ENCODE measurements at places on chromosomes 2 and 18. TPM values are rescaled to one million over a fixed set of nuclear protein-coding genes. Genes with fewer than 3 reads are reported as not detected.

The FHOD3 gene
- total RNA-seq, result not detected

The ATP8B1 gene
- 4.0 TPM for total RNA-seq

- H3K4me1 ChIP-seq, result no peaks in the 10 kb centered on the region
- no peak for DNase-seq
- H3K27me3 ChIP-seq, result peaks cover 24% of the 10 kb centered on the region
- no peak overlapping the region for H3K27ac ChIP-seq
- no peak overlapping the region for H3K4me3 ChIP-seq
These were observed 6.9 kb downstream of the CD8A start for GRCh38 chr2:86783615-86784339.

DNA sequence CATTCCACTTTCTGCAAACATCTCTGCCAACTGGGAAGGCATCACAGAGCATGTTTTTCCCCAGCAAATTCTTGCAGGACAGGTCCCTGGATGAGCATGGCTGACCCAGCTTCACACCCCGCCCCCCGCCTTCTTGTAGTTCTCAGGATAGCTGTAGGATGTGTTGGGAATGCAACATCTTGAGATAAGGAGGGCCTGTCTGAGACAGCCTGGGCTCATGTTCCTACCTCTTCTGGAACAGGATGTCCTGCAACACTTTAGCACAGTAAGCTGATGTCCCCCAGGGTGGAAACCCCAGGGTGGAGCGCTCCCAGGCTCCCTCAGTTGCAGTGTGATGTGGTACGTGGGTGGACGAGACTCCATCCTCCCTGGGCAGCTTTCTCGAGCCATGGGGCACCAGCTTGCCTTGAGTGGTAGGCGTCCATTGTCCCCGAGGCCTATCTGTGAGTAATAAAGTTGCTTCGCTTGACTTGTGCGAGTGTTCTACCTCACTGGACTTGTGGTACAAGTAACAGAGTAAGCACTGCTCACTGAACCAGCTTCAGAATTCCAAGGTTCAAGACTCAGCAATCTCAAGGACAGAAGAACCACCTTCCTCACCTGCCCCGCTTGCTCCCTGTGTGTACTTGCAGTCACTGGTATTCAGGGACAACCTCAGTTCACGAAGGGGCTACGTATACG lies 48.6 kb downstream of the EMX1 start:
- no peak for DNase-seq
- H3K4me3 ChIP-seq, result no peak overlapping the region
- no peak overlapping the region for H3K27ac ChIP-seq

- H3K36me3 ChIP-seq, result peaks cover 10% of the 10 kb centered on the region
- peaks cover 99% of the 10 kb centered on the region for H3K4me1 ChIP-seq
- peak overlapping the region; percentile 53 for H3K4me3 ChIP-seq
- H3K27ac ChIP-seq, result peak overlapping the region; percentile 74
These were observed 8.1 kb downstream of the SMAD7 start for GRCh38 chr18:48942554-48943261.

GRCh38 chr2:4882421-4882820 lies 809.8 kb upstream of the SOX11 start:
- no peak overlapping the region for H3K4me3 ChIP-seq
- no peaks in the 10 kb centered on the region for H3K4me1 ChIP-seq
- H3K36me3 ChIP-seq, result no peaks in the 10 kb centered on the region
- H3K27ac ChIP-seq, result no peak overlapping the region

- H3K36me3 ChIP-seq, result no peaks in the 10 kb centered on the region
- DNase-seq, result no peak
- H3K4me3 ChIP-seq, result no peak overlapping the region
- H3K4me1 ChIP-seq, result peaks cover 30% of the 10 kb centered on the region
- H3K27ac ChIP-seq, result no peak overlapping the region
These were observed 125.9 kb upstream of the SMAD7 start for GRCh38 chr18:49076654-49077166.

The ICOS gene
- not detected for total RNA-seq

- DNase-seq, result peak; percentile 52
- H3K36me3 ChIP-seq, result 0 out of 2 replicates have a peak, but pooled peaks cover 1% of the 10 kb centered on the region
- peaks cover 44% of the 10 kb centered on the region for H3K4me1 ChIP-seq
- peak overlapping the region; percentile 79 for H3K27ac ChIP-seq
These were observed 845 bp downstream of the CFAP210 start for GRCh38 chr2:169693360-169693759.

DNA sequence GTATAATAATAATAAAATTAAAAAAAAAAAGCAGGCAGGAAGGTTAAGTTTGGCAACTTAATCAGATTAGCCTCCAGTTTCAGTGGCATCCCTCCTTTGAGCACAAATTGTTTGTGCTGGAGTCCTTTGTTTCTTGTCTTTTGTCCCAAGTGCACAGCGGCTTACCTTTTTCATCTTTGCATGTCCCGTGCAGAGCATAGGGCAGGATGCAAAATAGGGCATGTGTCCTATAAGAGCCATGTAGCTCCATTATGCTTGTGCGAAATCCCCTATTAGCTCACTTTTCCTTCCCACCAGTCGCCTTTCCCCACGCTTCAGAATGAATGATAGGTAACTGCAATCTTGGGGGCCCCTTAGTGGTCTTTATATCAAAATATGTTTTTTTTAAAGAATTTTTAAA lies 216.8 kb downstream of the TSN start:
- H3K4me1 ChIP-seq, result no peaks in the 10 kb centered on the region
- no peaks in the 10 kb centered on the region for H3K36me3 ChIP-seq
- H3K4me3 ChIP-seq, result no peak overlapping the region
- no peak for DNase-seq
- H3K27ac ChIP-seq, result no peak overlapping the region
- H3K27me3 ChIP-seq, result peaks cover 9% of the 10 kb centered on the region

The TUBA3E gene
- total RNA-seq, result not detected

The GALNT14 gene
- not detected for total RNA-seq

GRCh38 chr2:68789603-68790002 lies 55.0 kb downstream of the ARHGAP25 start:
- H3K27ac ChIP-seq, result no peak overlapping the region
- H3K4me3 ChIP-seq, result no peak overlapping the region
- H3K27me3 ChIP-seq, result peaks cover 47% of the 10 kb centered on the region

- H3K4me1 ChIP-seq, result peaks cover 67% of the 10 kb centered on the region
- H3K27ac ChIP-seq, result peak overlapping the region; percentile 86
- no peaks in the 10 kb centered on the region for H3K27me3 ChIP-seq
- DNase-seq, result peak; percentile 95
- H3K36me3 ChIP-seq, result no peaks in the 10 kb centered on the region
These were observed 20.3 kb downstream of the RALB start for GRCh38 chr2:120272763-120273481.

GRCh38 chr18:31030574-31031278 lies 11.8 kb downstream of the DSC3 start:
- no peak overlapping the region for H3K27ac ChIP-seq
- H3K4me1 ChIP-seq, result no peaks in the 10 kb centered on the region
- no peak overlapping the region for H3K4me3 ChIP-seq
- H3K36me3 ChIP-seq, result no peaks in the 10 kb centered on the region

DNA sequence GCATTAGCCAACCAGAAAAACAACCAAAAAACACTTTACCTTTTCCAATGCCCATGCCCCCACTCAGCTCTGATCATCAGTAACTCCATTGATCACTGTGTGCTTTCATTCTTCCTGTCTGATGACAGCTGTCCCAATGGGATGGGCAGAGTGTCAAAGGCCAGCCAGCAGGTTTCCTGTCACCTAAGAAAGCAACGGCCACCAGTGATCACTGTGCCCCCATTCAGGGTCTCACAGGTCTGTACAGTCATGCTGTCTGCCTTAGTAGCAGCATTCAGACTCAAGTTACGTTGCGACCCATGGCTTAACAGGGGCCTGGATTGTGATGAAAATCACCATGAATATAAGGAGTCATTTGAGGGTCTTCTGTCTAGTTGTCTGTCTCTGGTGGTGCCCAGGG lies 184.5 kb downstream of the MGAT5 start:
- DNase-seq, result no peak
- H3K4me3 ChIP-seq, result no peak overlapping the region
- H3K4me1 ChIP-seq, result peaks cover 32% of the 10 kb centered on the region
- H3K27me3 ChIP-seq, result no peaks in the 10 kb centered on the region
- peaks cover 61% of the 10 kb centered on the region for H3K36me3 ChIP-seq

- H3K4me3 ChIP-seq, result no peak overlapping the region
- DNase-seq, result no peak
- H3K36me3 ChIP-seq, result no peaks in the 10 kb centered on the region
- no peaks in the 10 kb centered on the region for H3K4me1 ChIP-seq
- H3K27me3 ChIP-seq, result no peaks in the 10 kb centered on the region
- no peak overlapping the region for H3K27ac ChIP-seq
These were observed 393.8 kb upstream of the LYPD1 start for GRCh38 chr2:133063775-133064174.

The PROC gene
- total RNA-seq, result 52.1 TPM

- H3K36me3 ChIP-seq, result no peaks in the 10 kb centered on the region
- H3K27ac ChIP-seq, result no peak overlapping the region
- DNase-seq, result no peak
- no peaks in the 10 kb centered on the region for H3K4me1 ChIP-seq
- no peaks in the 10 kb centered on the region for H3K27me3 ChIP-seq
These were observed 48.5 kb upstream of the DOCK10 start for GRCh38 chr2:225090746-225091145.

DNA sequence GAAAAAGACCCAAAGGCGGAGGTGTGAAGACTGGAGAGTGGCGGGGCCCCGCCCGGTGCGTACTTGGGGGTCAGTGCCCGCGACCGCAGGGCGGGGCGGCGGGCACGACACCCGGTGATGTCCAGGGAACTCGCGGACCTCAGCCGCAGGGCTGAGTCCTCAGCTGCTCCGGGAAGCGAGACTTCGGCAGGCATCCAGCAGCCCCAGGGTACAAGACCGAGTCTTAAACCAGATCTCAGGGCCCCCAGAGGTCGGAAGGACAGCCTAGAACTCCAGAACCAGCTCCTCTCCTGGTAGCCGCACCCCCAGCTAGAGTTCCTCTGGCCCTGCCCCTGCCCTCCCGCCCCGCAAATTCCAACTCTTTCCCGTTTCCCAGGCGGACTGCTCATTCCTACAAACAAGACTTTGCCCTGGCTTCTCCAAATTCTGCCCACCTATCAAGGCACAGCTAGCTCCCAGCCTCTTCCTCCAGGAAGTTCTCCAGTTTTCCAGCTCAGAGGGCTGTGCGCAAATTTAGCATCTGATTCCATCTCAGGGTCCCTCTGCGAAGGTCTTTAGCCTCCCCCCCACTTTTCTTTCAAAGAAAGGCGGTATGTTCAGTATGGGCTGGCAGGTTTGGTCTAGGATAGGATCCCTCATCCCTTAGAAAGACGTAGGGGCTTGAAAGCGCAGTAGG lies 26.0 kb upstream of the NOTO start:
- peaks cover 48% of the 10 kb centered on the region for H3K4me1 ChIP-seq
- H3K27me3 ChIP-seq, result peaks cover 8% of the 10 kb centered on the region
- H3K27ac ChIP-seq, result no peak overlapping the region
- no peaks in the 10 kb centered on the region for H3K36me3 ChIP-seq
- peak overlapping the region; percentile 57 for H3K4me3 ChIP-seq

The SRD5A2 gene
- total RNA-seq, result not detected

The HAUS1 gene
- 59.2 TPM for total RNA-seq

- peak overlapping the region; percentile 77 for H3K27ac ChIP-seq
- H3K36me3 ChIP-seq, result no peaks in the 10 kb centered on the region
- peaks cover 67% of the 10 kb centered on the region for H3K4me1 ChIP-seq
- peak; percentile 88 for DNase-seq
These were observed 383.6 kb downstream of the PIK3C3 start for GRCh38 chr18:42338683-42339082.

DNA sequence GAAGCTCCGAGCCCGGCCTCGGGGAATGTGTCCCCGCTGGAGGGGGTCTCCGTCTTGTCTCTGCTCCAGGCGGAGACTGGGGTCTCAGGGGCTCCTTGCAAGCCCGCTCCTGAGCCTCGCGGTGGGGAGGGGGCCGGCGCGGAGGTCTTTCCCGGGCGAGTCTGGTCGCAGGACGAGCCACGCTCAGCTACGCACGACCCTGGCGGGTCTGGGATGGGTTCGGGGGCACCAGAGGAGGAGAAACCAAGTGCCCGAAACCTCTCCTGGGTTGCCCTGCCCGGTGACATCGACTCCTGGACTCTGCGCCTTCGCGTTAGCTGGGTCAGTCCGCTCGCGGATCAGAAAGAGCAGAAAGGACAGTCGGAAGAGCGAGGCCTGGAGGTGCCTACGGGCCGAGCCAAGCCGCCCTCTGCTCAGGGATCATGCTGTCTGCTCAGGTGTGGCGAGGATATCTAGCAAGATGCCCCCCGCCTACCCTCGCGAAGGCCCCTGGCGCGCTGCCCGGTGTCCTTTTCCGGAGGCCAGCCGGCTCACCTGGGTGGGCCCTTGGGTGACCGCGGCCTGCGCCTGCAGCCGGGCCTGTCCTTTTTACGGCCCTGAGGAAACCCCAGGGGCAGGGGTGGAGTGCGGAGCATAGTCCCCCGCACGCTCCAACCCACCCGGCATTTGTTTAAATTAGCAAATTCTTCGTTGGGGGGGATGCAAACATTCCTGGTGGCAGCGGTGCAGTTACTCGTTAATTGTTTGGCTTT lies 58.7 kb downstream of the SNORC start:
- no peaks in the 10 kb centered on the region for H3K27me3 ChIP-seq
- DNase-seq, result no peak
- peaks cover 22% of the 10 kb centered on the region for H3K36me3 ChIP-seq
- H3K4me3 ChIP-seq, result no peak overlapping the region
- H3K4me1 ChIP-seq, result no peaks in the 10 kb centered on the region

The ZAP70 gene
- 0.51 TPM for total RNA-seq

DNA sequence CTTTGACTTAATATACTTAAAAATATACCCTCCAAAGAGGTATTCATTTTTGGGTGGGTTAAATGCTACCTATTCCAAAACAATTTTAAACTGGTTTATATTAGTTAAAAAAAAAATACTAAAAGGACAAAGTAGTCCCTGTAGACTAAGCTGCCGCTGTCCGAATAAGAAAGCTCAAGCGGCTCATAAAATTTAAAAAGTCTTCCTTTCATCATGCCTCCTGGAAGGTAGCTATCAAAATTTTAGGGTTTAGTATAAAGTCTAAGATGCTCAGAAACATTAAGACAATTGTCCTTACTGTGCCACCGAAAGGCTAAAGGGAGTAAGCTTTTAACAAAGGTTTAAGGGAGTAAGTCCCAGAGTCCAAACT lies 440 bp upstream of the UGGT1 start:
- H3K27ac ChIP-seq, result peak overlapping the region; percentile 78
- peaks cover 3% of the 10 kb centered on the region for H3K36me3 ChIP-seq
- H3K4me1 ChIP-seq, result peaks cover 51% of the 10 kb centered on the region
- H3K27me3 ChIP-seq, result no peaks in the 10 kb centered on the region
- no peak for DNase-seq
- peak overlapping the region; percentile 92 for H3K4me3 ChIP-seq

DNA sequence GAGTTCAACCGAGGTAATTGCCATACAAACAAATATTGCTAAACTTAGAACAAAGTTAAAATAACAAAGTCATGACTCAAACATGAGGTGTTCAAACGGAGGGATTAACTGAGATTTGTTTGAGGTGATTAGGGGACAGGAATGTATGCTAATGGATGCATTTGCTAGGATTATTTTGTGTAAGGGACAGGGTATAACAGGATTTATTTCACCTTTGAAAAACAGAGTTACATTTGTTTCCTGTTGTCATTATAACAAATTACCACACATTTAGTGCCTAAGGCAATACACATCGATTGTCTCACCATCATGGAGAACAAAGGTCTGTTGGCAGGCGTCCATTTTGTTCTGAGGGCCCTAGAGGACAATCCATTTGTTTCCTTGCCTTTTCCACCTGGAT lies 304.3 kb upstream of the CNTNAP5 start:
- no peak overlapping the region for H3K4me3 ChIP-seq
- H3K27ac ChIP-seq, result no peak overlapping the region
- no peak for DNase-seq
- H3K27me3 ChIP-seq, result no peaks in the 10 kb centered on the region
- no peaks in the 10 kb centered on the region for H3K4me1 ChIP-seq

Measured in HepG2 (cell line).